ENCODE measurements at places on chromosomes 7 and 10.
A peak's percentile ranks its signal among the peaks of the same experiment; 100 is the strongest.

DNA sequence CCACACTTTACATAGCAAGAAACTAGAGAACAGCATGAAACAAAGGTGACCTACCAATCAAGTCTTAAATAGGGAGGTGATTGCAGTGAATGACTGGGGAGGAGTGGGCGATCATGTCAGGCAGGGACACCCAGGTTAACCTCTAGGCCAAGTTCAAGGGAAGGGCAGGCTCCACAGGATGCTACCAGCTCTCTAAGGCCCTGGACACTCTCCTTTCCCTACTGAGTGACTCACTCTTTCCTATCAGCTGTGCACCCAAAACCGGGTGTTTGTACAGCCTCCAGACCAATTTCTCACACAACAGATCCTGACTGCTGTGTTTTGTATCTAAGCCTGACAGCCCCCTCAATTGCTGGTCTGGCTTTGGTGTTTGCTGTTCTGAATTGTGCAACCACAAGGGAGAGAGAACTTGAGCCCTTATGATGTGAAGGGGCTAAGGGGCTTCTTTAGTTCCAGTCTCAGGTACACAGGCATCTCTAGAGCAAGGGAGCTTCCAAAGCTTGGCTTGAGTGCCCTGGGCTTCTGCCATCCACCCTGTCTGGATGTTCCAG is 107.8 kb downstream of the TBXAS1 start:
- no peak for DNase-seq

DNA sequence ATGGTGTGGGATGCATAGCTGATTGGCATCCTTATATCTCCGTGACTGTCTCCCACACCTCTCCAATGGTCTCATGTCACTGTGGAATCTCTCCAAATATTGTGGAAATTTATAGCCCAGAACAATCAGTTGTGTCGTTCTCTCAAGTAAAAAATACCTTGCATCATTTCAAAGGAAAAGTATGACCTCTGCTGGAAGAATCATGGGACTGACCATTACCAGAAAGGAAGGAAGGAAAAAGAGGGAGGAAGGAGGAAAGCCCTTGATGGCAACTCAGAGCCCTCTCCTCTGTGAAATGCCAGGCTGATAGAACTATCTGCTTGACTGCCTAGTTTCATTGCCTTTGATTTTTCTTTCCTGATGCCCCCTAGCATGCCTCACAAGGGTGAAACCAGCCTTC is 76.3 kb downstream of the FOXI2 start:
- DNase-seq, result no peak

- peak; percentile 14 for DNase-seq
Observed at GRCh38 chr10:51707821-51708424, 8.5 kb upstream of the CSTF2T start.

DNA sequence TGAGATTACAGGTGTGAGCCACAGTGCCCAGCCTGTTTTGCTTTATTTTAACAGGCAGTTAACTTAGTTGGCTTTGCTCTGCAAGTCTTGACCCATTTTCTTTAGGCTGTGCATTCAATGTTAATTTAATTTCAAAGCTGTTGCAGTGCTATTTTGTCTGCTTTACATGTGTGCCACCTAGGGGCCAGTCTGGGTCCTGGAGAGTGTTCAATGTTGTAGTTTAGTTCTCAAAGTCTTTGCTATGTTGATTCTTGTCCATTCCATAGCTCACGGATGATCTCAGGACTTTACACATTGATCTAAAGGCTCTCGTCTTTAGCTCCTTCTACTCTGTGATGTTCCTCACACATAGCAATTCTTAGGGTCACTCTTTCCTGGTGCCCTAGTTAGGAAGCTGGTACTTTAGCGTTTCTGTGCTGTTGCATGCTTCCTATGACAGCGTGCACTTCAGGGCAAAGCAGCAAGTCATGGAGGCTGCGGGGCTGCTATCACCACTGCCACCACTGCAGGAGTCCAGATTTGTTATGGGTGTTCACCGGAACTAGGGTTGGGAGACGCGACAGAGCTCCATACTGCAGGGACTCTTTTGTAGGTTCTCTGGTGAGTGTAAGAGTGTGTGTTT is 16.4 kb upstream of the ABCA13 start:
- peak; percentile 49 for DNase-seq

DNA sequence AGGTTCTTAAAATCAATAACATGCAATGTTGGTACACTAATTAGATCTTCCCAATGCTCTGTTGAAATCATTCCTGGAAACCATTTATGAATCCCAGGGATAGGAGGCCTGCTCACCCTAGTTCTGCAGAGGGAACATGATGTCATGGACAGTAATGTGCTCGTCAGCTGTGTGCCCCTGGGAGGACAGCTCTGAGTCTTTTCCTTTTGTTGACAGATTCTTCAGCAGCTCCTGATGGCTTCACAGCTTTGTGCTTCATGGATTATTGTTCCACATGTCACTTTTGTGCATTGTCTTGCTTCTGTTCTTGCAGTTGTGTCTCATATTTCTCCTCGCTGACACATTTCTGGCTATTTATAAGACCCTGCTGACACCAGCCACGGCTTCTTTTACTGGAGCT is 367.5 kb downstream of the CCSER2 start:
- DNase-seq, result no peak

DNA sequence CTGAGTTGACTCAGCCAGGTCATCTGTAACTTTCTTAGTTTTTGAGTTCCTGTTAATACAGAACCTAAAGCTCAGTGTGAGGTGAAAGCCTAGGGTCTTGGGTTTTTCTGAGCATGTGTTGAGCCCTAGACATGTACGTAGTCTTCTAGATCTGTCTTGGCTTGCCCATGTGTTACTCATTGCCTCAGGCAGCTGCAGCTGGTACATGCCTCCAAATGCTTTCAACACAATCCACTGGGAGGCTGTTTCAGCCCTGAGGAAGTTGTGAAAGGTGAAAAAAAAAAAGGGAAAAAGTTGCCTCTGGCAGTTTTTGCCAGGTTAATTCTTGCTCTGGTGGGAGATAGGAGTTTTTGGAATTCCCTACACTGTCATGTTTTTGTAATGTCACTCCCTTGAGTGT is 134.6 kb downstream of the RNF216 start:
- DNase-seq, result no peak

GRCh38 chr10:43926875-43927406 is 278.3 kb upstream of the ZNF32 start:
- DNase-seq, result no peak

GRCh38 chr7:138669364-138669763 is 31.8 kb downstream of the SVOPL start:
- DNase-seq, result no peak

GRCh38 chr10:117560942-117561341 is 18.4 kb downstream of the EMX2 start:
- DNase-seq, result no peak

GRCh38 chr7:1176891-1177373 is 16.9 kb upstream of the ZFAND2A start:
- DNase-seq, result peak; percentile 79

DNA sequence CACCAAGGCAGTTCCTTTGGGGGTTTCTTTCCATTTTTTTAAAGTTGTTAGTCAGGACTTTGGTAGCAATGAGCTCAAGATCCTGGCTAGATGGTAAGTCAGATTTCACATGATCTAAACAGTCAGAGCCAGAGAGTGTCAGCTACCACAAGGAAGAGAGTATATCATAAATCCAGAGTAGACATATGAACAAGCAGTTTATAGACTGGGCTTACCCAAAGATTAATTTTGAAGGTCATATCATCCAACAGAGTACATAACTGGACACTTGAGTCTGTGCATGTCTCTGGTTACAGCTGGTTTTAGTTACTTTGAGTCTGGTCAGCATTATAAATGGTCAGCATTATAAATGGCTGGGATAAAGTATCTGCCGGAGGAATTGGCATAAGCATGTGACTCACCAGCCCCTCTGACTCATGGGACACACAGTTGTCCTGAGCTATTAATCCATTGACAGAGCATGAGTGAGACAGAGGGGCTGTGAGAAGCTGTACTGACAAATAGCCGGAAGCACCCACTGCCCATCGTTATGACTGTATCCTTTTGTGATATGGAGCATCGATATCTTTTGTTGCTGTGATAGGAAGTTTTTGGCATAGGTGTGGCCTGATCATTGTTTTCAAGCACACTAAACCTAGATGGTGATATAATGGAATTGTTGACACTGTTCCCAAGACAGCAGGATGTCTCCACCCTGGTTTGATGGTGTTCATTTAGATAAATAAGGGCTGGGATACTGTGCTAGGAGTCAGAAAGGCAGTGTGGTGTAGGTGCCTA is 19.3 kb downstream of the PPP1R3C start:
- no peak for DNase-seq

DNA sequence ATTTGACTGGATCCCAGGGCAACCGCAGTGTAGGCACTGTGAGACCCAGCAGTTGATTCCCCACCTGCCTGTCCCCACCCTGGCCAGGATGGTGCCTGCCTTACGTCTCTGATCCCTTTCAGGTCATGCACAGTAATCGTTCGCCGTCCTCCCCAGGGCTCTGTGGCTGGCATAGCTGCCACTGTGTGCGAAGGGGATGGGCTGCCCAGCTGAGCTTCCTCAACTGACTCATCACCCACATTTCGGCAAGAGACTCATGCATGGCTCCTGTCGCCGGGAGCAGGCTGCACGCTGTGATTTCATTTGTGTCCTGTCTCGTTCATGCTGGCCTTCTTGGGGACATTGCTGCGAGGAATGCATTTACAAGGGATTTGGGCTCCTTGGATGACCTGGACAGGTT is 252.4 kb downstream of the KLF6 start:
- DNase-seq, result no peak

DNA sequence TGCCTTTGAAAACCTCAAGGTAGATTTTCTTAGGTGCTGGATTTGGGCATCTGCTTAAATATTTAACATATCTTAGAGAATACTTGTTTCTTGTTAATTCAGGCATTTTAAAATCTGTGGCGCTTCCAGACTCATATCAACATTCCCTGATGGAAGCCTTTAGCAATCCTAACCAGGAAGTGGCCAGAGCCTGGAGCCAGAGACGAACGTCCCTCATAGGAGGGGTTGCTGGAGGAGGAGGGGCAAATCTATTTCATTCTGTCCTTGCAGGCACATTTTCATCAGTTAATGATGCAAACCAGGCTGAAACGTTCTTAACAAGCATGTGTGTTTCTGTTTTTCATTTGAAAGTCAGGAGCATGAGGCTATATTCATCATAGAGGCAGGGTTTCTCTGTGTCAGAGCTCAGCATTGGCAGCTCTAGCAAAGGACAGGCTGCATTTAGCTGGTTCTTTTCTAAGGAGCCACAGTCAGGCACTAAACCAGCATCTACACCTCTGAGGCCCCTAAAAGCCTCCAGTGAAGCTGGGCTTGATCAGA is 17.8 kb upstream of the IFIT2 start:
- no peak for DNase-seq

DNA sequence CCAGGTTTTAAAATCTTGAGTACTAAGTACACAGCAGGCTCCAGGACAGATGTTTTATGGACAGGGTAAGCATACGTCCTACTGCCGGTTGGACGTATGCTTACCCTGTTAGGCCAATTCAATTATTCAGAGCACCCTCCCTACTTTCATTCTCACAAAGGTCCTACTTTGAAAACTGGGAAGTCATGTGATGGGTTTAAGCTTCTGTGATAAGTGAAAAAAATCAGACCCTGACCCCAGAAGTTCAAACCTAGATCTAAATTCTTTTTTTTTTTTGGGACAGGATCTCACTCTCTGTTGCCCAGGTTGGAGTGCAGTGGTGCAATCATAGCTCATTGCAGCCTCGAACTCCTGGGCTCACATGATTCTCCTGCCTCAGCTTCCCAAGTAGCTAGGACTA is 55.2 kb downstream of the HIPK2 start:
- DNase-seq, result no peak

DNA sequence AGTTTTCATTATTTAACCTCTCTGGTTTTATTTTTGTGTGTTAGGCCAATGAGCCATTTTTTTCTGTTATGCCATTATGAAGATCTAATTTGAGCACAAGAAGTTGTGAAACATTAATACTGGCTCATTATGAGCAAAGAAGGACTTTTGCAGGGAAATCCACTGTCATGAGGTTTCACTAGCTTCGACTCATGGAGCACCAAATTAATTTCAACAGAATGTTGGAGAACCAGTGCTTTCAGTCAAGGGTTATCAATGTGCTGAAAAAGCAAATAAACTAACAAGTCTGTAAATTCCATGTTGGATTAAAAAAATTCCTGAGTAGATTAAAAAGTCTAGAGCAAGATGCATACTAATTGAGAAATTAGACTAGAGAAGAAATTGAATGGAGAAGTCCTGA is 594.2 kb upstream of the FZD8 start:
- no peak for DNase-seq

- no peak for DNase-seq
Observed at GRCh38 chr7:117202511-117202910, 120.3 kb downstream of the WNT2 start.

DNA sequence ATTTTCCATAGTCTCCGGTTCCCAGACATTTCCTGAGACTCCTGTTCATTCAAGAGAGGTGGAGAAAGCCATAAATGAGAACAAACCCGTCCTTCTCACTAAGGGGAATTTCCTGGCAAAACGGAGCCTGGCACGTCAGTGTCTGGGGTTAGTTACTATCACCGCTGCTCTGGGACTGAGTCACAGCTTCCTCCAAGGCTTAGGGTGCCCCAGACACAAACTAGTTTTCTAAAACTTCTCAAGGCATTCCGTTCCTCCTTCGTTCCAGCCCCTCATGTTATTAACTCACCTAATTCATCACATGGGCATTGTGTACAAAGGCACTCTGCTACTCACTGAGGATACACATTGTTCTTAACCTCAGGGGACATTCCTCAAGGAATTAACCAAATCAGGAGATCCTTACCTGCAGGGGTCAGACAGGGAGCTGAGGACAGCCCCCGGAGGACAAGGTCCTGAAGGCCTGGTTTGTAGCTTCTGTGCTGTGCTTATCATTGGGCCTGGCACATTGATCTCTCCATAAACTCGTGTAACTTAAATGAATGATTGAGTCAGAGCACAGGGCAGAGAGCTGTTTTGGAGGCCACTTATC is 103.0 kb upstream of the KLF6 start:
- DNase-seq, result peak; percentile 68

DNA sequence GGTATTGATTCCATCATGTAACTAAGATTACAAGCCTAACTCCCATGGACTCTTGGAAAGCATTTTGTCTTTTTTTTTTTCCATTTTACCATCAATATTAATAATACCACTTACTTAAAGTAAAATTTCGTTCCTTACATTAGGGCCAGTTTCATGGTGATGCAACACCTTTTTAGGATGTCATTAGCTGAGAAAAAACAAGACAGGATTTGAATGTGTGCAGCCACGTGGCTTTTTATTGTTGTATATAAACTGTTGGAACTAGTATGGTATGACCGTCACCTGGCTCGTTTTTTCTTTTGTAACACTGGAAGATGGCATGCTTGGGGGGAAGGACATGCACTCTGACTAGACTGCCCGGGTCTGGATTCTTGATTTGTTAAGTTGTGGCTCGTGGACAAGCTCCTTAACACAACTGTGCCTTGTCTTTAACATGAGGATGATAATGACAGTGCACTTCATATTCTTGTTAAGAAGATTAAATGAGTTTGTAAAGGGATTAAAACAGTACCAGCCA is 42.1 kb downstream of the ARHGAP21 start:
- no peak for DNase-seq

- DNase-seq, result peak; percentile 91
Observed at GRCh38 chr7:77247206-77247850, 47.7 kb upstream of the FGL2 start.

Data from CD4-positive, alpha-beta T cell treated with Interleukin-6 for 4 hours (primary cell).